Activated CD8-positive, alpha-beta memory T cell treated with anti-CD3 and anti-CD28 coated beads for 4 hours (primary cell): ENCODE measurements at places on chromosomes 12 and 14.

DNA sequence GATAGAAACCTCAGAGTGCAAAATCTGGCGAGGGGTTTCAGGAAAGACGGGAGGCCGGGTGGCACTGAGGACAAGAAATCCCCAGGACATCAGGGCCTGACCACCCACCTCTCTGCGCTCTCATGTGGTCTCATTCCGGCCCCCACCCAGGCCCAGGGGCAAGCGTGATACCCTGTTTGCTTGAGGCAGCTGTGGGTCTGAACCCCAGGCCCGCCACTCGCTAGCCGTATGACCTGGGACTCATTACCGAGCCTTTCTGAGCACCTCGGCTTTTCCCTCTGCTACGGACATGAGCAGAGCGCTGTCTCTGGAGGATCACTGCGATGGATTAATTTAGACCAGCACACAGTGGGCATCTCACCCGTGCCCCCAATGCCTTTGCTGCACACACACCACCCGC lies 25.5 kb upstream of the BCDIN3D start:
- DNase-seq, result no peak

DNA sequence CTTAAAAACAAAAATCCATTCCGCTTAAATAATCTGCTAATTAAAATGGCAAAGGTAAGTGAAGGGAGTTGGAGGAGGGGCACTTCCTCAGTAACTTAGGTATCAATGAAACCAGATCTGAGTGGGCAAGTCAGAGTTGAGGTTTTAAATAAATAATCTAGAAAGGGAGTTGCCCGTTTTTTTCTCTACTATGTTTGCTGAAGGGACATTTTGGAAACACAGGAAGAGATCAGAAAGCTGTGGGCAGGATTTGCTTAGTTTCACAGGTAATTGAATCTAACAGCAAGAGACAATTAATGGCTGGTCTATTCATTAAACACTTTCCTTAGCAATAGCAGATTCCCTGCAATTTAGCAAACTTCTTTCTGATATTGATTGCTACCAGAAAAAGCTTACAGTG lies 186.0 kb upstream of the ABCD2 start:
- no peak for DNase-seq

DNA sequence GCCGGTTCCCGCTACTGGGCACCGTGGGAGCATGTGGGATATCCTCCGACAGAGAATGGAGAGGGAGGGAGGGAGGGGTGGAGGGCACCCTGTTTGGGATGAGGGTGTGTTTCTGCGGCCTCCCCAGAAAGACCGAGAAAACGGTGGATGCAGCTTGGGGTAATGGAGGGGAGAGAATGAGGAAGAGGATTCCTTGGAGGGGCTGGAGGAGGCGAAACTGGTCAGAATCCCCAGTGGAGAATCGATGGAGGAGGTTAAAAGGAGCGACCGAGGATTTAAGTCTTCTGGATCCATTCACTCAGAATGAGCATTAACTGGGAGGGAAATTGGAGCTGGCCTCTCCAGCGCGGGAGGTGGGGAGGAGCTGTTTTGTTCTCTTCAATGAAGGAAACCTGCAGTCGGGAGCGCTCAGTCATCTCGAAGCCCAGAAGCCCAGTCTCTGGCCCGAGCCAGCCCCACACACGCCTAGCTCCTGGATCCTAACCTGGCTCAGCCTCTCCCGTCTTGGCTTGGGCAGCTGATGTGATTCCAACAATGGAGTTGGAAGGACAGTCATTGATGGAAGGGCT lies 581 bp downstream of the ARG2 start:
- no peak for DNase-seq

GRCh38 chr14:34104489-34105397 lies 153.9 kb upstream of the EGLN3 start:
- DNase-seq, result no peak

DNA sequence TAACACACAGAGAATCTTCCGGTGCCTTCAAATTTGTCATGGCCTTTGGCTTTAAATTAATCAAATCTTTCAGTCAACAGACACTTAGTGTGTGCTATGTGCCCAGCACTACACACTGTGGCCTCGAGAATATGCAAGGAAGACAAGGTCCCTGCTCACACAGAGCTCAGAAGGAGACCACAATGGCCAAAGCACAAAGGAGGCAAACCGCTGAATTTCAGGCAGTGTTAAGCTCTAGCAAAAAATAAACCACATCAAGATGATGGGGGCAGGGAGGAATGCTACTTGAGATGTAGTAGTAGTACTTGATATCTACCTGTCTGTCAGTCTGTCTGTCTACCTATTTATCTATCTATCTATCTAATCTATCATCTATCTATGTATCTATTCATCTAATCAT lies 227.9 kb downstream of the TMEM132D start:
- DNase-seq, result no peak

- no peak for DNase-seq
These were observed 21.1 kb downstream of the GYS2 start for GRCh38 chr12:21583587-21583986.

GRCh38 chr12:6635375-6635855 lies 344 bp downstream of the LPAR5 start:
- DNase-seq, result peak; percentile 50

- peak; percentile 1 for DNase-seq
These were observed 19.5 kb upstream of the SPIC start for GRCh38 chr12:101455685-101456084.

GRCh38 chr12:88519802-88520435 lies 60.4 kb downstream of the KITLG start:
- DNase-seq, result no peak

GRCh38 chr14:102019006-102019540 lies 54.7 kb downstream of the DYNC1H1 start:
- no peak for DNase-seq

GRCh38 chr12:32902287-32902997 lies 5.9 kb upstream of the PKP2 start:
- no peak for DNase-seq

- DNase-seq, result peak; percentile 64
These were observed 1.3 kb downstream of the GPR137C start for GRCh38 chr14:52553671-52554575.

GRCh38 chr12:89949457-89950195 lies 241.0 kb upstream of the ATP2B1 start:
- DNase-seq, result peak; percentile 33

- DNase-seq, result no peak
These were observed 51.3 kb upstream of the TTC7B start for GRCh38 chr14:90867501-90867900.

GRCh38 chr12:20458011-20458410 lies 89.7 kb downstream of the PDE3A start:
- DNase-seq, result no peak

- DNase-seq, result no peak
These were observed 54.3 kb downstream of the DRAM1 start for GRCh38 chr12:101931498-101932326.

DNA sequence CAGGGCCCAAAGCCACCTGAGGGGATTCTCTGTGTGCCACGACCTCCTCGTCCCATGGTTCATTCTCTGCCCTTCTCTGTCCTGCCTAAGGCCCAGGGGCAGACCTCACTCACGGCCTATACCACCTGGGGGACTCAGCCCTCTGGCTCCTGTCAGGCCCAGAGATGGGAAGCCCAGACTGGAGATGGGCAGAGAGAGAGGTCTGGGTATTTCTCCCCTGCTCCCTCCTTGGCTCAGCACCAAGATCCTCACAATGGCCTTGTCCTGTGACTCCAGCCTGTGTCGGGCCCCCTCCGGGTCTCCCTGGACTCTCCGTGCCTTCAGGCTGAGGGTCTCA lies 46.9 kb upstream of the BCL11B start:
- DNase-seq, result no peak

GRCh38 chr12:52070185-52070925 lies 577 bp downstream of the ATG101 start:
- no peak for DNase-seq

DNA sequence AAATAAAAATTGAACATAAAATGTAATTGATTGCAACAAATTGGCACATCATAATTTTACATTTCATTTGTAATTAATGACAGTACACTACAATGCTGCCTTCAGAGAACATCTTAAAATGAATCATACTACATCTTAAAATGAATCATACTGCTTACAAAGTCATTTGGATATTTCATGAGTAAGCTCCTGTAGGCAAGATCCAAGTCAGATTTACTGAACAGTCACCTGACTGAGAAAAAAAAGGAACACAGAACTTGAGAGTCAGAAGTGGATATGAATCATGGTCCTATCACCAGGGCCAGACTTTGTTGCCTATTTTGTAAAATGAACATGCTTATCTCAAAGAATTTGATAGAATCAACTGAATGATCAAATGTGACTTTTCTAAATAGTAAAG lies 32.7 kb upstream of the FBLN5 start:
- DNase-seq, result no peak

- DNase-seq, result no peak
These were observed 40.9 kb upstream of the FZD10 start for GRCh38 chr12:130121226-130122000.

GRCh38 chr12:12108441-12109058 lies 37.8 kb downstream of the BCL2L14 start:
- DNase-seq, result no peak

GRCh38 chr12:57166971-57167371 lies 19.6 kb upstream of the LRP1-AS start:
- no peak for DNase-seq

- no peak for DNase-seq
These were observed 53.9 kb downstream of the METTL25 start for GRCh38 chr12:82412246-82412645.

DNA sequence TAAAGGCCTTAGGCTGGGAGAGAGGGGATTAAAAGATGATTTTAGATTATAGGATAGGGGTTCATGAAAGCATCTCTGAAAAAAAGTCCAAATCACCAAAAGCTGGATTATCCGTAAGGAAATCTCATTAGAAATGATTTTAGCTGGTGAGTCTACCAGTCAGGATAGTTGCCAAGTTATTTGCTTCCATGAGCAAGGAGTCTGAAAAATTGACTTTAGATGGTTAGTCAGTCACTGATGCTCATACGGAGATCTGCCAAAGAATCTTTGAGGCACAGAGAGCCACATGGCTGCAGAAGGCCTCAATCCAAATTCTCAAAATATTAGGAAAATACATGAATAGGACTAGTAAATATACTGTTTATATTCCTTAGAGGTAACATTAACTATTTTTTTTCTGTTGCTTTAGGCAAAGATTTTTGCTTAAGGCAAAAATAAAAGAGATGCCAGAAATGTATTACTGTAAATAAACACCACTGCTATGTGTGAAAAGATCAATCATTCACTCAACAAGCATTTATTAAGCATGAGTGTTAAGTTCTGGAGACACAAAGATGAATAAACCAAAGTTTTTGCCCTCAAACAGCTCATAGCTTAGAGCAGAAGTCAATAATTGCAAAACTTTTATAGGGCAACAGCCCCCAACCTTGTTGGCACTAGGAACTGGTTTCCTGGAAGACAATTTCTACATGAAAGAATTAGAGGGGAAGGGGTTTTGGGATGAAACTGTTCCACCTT lies 105.2 kb downstream of the BBS10 start:
- no peak for DNase-seq

- DNase-seq, result no peak
These were observed 220.5 kb upstream of the ATXN7L3B start for GRCh38 chr12:74317078-74317601.

DNA sequence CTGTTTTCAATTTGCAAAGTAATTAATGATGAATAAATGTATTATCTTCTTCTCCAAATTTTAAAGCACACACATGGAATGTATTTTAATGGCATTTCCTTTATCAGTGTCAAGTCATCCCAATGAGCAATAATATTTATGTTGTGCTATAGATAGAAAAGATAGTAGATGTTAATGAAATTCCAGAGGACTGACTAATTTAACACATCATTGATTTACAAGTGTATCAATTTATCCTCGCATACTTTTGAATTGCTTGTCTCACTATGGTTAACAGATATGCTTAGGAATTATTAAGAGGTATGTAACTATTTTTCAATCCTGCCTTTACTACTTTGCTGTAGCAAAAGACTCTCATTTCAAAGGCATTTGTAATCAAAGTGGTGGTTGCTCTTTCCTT lies 842.9 kb downstream of the SLC6A15 start:
- no peak for DNase-seq

DNA sequence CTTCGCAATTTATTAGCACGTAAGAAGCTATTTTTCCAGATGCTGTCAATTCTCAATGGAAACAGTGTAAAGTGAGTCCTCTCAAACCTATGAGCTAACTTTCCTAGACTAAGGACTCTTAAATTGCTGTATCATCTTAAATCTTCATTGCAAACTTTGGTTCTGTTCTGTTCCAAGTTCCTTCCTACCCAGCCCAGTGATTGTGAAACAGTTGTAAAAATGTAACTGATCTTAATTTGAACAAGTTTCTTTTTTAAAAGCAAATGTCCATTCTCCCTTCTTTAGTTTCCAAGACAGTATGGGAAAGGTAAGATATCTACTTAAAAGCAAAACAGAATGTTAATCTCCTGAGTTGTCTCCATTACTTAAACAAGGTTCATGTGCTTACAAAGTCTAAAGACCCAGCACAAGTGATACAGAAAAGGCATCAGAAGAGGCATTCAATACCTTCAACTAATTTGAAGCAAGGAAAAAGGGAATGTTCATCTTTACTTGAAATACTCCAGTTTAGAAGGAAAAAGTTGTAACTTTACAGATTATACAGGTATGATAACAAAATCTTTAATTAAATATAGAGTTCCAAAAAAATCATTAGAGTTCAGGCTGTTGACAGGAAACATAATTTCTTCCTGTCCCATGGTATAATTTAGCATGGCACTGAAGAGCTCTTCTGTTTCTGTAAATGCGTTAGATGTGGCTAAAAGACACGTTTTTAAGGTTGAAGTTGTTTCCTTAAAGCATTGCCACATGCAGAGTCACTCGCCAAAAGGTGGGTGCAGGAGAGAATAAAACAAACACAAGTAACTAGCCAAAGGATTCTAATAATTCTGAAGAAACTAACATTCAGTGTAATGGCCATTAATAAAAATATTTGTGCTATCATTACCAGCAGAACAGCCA lies 101.5 kb upstream of the USP15 start:
- no peak for DNase-seq

- DNase-seq, result no peak
These were observed 17.0 kb downstream of the CAMKK2 start for GRCh38 chr12:121279507-121279915.

GRCh38 chr12:101619858-101620761 lies 25.3 kb downstream of the MYBPC1 start:
- no peak for DNase-seq

DNA sequence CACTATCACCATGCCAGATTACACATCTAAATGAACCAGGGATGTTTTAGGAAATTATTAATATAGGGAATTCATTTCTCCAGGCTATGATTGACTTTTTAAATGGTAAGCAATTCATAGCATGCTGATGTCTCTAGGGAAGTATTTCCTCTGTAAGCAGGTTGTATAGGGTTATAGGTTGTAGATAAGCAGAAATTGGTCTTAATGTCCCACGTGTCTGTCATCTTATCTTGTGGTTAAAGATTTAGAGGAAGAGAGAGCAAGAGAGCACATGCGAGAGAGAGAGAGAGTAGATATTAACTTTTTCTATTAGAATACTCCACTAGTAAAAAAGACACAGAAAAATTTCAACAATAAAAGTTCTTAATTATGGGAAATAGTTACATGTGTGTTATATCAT lies 32.6 kb downstream of the TRHDE start:
- no peak for DNase-seq

- no peak for DNase-seq
These were observed 119.7 kb upstream of the LRIG3 start for GRCh38 chr12:59040043-59040442.

- no peak for DNase-seq
These were observed 10.8 kb downstream of the TMEM179 start for GRCh38 chr14:104593710-104594136.

- no peak for DNase-seq
These were observed 3.2 kb downstream of the PTGES3 start for GRCh38 chr12:56684745-56685359.

- no peak for DNase-seq
These were observed 10.6 kb upstream of the ATF1 start for GRCh38 chr12:50753232-50753769.

GRCh38 chr12:109273354-109273753 lies 35.7 kb downstream of the FOXN4 start:
- no peak for DNase-seq
